Endothelial cell (in vitro differentiated cells): ENCODE measurements at places on chromosomes 6 and 20.

- no peak for DNase-seq
These were observed 141.5 kb upstream of the PDE7B start for GRCh38 chr6:135710042-135710441.

DNA sequence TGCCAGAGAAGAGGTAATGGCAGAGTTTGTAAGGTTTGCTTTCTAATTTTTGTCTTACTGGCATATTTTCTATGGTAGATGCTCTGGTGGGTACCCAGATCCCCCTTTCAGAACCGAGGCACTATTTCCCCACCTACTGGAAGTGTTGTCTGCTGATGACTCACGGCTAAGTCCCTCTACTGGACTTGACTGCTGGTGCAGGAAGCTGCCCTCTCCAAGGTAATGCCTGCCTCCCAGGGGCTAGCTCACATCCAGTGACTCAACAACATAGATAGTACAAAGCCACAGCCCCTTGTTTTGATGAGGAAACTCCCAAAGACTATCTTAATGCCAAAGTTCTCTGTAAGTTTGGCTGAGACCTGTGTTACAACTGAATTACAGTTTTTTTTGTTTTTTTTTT, 285.4 kb upstream of the FLRT3 start:
- no peak for DNase-seq

GRCh38 chr20:9129756-9130155, 60.9 kb downstream of the PLCB4 start:
- no peak for DNase-seq

- DNase-seq: no peak
These were observed 12.8 kb upstream of the SLC4A11 start for GRCh38 chr20:3251806-3252205.

GRCh38 chr6:26003102-26003694, 40.6 kb downstream of the TRIM38 start:
- DNase-seq: peak; percentile 78

GRCh38 chr6:34475767-34476328, 10.0 kb downstream of the PACSIN1 start:
- DNase-seq: no peak

DNA sequence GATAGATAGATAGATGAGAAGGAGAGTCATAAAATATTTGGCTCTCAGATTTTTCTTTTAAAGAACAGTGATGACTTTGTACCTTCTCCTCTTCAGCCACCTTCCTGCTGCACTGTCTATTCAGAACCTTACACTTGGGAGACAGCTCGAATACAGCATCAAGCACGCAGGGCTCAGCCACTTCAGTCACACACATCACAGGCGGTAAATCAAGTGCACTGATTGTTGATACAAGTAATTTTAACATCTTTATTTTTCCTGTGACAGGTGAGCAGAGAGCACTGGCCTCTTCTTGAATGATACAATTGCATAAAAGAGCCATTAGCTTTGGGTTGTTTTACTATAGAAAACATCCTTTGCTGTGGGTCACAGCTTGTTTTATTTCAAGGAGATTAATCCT, 1118.5 kb upstream of the EYS start:
- DNase-seq: no peak

DNA sequence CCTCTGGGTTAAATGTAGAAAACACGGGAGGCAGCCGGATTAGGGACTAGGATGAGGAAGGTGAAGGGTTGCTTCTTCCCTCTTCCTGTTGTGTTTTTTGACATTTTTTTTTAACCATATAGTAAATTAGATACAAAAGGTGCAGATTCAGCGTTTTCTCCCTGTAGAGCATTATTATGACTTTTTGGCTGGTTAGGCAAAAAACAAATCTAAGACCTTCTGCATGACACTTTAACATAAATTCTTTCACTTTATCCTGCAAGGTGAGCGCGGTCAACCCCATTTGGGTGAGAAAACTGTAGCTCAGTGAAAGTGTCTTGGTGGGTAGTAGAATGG, 1.3 kb downstream of the SLC16A10 start:
- DNase-seq: no peak
